Activated naive CD8-positive, alpha-beta T cell treated with anti-CD3 and anti-CD28 coated beads, Interleukin-2, amount 10 ng/mL, durations not matched to agents 7 days and 5 days (primary cell): ENCODE measurements at places on chromosomes 13 and 19. TPM values are rescaled to one million over a fixed set of nuclear protein-coding genes. Genes with fewer than 3 reads are reported as not detected.

DNA sequence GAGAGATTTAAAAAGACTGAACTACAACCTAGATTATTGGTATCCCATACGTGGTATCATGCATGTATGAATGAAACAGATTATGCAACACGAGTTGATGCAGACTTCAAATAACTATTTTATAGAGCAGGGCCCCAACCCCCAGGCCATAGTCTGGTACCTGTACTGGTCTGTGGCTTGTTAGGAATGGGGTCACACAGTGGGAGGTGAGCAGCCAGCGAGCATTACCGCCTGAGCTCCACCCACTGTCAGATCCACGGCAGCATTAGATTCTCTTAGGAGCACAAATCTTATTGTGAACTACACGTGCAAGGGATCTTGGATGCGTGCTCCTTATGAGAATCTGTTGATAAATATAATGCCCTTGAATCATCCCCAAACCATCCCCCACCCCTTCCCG is 320.2 kb downstream of the TBC1D4 start:
- no peak for DNase-seq

- peak; percentile 92 for DNase-seq
Observed at GRCh38 chr19:46728693-46729339, 11.9 kb upstream of the PRKD2 start.

GRCh38 chr19:16886305-16886880 is 2.4 kb upstream of the F2RL3 start:
- no peak for DNase-seq

DNA sequence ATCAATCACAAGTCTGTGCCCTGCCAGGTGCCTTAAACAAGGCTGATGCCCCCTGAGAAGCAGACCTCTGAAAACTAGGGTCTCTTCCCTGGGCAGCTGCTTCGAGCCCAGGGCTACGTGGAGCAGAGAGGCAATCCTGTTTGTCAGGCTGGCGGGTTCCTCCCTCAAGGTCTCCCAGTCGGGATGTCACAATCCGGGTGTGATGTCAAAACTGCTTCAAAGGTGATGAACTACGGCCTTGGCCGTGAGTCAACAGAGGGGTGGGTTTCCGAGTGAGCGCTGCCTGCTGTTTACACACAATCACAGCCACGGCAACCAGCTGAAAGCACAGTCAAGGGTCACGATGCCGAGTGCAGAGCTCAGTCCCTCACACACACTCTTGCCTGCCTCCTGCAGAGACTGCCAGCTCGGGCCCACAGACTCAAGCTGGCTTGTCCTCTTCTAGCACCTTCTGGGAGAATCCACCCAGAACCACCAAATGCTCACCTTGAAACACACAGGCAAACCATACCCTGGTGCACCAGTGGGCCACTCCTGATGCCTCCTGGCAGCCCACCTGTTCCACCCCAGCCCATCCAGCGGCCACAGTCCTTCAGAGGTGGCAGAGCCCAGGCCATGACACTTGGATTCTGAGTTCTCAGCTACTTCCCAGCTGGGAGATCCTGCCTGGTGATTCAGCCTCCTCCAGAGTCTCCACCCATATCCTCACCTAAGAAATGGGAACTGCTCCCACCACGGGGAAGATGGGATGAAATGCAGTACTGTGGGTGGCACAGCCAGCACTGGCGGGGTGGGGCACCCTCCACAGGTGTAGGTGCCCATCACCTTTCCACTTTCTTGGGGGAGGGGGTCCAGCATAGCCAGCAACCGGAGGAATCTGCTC is 6.8 kb downstream of the ELL start:
- no peak for DNase-seq

- DNase-seq = no peak
Observed at GRCh38 chr13:83274679-83275078, 607.6 kb downstream of the SLITRK1 start.

The PGLYRP2 gene
- 0.40 TPM for total RNA-seq

The PCDH17 gene
- not detected for total RNA-seq
